ENCODE measurements at places on chromosomes 6 and 20.

DNA sequence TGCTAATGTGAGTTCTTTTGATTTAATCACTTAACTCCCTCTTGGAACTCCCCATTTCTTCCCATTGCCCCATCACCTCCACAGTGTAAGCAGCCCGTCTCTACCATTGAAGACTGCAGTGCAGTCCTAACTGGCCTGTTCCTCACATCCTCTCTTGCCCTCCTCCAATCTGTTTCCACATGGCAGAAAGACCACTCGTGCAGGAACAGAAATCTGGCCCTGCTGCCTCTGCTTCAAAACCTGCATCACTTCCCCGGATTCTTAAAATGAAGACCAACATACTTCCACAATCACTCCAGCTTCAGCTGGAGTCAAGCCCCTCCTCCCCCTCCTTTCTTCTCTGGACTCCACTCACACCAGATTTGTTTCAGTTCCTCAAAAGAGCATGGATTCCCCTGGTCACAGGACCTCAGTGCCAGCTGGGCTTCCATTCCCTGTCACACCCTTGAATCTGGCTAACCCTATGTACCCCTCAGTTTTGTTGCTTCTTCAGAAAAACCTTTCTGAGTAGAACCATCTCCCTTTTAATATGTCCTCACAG lies 802.3 kb downstream of the MAFB start:
- no peak for DNase-seq

GRCh38 chr6:38016824-38017223 lies 197.3 kb downstream of the ZFAND3 start:
- DNase-seq: no peak

DNA sequence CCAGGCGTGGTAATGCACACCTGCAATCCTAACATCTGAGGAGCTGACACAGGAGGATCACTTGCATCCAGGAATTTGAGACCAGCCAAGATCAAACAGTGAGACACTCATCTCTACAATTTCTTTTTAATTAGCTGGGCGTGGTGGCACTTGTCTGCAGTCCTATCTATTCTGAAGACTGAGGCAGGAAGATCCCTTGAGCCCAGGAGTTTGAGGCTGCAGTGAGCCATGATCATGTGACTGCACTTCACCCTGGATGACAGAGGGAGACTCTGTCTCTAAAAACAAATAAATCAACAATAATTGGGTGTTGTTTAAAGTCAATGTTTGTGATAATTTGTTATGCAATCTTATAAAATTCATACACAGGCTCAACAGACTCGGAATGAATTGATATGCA lies 18.0 kb upstream of the HLA-A start:
- DNase-seq: no peak

DNA sequence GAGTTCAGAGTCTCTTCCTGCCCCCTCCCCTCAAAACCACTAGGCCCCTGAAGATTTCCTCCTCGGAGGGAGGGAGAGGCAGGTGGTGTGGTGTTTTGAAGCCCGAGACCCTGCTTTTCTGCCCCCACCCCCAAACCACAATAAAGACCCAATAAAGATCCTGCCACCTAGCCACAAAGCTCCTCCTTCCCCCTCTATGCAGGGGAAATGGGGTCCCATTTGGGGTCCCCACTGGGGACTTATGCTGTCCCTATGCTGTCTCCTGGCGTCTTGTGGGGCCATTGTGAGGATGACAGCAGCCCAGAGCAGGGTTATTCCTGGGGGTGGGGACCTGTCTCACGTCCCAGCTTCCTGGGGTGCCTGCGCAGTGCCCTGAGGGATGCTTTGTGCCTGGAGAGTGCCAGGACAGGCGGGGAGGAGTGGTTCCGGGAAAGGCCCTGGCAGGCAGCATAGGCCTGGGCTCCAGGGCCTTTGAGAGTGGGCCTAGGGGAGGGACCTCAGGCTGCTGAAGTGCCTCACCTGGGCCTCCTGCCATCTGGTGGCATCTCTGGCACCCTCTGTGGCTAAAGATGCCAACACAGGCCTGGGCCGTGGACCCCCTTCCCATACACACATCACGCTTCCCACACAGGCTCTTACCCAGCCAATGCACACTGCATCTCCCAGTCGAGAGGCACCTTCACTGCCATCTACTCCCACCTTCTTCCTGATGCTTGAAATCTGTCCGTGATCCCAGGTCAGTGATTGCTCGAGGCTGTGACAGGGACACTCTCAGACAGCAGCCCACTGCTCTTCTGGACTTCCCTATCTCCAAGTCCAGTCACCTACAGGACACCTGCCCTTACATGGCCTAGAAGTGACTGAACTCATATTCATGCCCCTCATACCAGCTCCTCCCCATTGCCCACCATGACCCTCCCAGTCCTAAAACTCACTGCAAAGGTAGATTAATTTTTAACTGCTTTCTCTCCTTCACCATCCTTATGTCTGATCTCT lies 7.9 kb upstream of the ARMC12 start:
- peak; percentile 35 for DNase-seq
